ENCODE measurements at places on chromosomes 7 and 10.

- no peak for DNase-seq
Observed at GRCh38 chr10:70492786-70493659, 14.5 kb downstream of the PALD1 start.

DNA sequence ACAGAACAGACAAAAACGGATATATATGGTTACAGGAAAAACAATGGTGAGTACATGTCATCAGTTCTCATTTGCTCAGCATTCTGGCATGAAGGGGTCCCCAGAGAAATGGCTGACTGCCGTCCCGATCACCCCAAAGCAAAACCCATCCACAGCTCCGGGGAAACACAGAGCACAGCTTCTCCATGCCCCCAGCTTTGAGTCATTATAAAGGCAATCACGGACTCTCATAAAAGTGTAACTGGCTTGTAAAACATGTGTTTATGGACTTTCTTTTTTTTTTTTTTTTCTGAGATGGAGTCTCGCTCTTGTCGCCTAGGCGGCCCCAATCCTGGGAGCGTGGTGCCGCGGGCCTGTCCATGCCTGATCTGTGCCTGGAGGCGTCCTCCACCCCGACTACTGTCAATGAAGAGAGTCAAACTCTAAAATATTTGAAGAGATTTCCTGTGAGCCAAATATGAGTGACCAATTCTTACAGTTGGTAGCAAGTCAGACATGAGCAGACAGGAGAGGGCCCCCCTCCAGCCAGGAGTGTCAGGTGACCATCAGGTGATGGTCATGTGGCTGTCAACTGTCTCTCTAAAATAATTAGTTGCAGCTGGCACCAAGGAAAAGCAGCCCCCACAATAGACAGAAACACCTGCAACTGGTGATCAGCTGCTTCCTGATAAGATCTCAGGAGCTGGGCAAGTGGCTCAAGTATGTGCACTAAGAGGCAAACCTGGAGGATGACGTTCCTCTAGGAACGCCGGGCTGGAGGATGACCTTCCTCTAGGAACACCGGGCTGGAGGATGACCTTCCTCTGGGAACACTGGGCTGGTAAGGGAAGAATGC, 21.7 kb upstream of the NOM1 start:
- DNase-seq = no peak

- DNase-seq = no peak
Observed at GRCh38 chr7:155593461-155594162, 47.3 kb upstream of the CNPY1 start.

DNA sequence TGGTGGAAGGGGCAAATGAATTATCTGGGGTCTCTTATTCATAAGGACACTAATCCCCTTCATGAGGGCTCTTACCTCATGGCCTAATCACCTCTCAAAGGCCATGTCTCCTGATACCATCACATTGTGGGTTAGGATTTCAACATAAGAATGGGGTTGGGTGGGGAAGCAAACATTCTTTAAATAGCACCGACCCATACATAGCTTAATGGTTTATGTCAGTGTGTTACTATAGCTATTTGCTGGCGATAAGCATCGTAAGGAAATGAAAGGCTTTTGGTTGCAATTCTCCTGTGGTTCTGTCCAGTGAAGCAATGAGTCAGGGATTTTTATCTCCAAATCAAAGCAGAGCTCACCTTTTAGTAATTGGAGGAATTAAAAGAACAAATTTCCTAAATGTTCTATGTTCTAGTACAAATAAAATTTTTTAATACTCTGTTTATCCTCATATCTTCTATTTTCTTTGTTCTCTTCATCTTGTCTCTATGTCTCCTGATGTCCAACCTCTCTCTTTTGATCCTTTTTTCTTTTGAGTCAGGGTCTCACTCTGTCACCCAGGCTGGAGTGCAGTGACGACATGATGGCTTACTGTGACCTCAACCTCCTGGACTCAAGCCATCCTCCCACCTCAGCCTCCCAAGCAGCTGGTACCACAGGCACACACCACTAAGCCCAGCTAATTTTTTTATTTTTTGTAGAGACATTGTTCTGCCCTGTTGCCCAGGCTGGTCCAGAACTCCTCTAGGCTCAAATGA, 57.0 kb upstream of the GLCCI1 start:
- DNase-seq = no peak

DNA sequence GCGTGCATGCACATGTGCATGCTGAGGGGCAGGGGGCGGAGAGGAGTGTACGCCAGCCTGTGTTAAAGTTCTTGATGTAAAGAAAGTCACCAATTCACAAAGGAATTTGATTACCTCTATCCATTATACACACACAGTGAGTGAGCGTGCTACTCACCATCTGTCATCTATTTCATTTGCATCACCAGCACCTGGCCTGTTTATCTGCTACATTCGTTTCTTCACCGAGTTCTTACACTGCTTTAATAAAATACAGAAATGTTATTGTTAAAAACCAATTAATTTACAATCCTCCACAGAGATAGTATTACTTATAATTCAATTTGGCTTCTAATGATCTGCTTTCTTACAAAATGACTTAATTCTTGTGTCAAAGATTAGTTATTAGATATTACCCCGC, 32.6 kb downstream of the NEUROD6 start:
- DNase-seq = no peak

DNA sequence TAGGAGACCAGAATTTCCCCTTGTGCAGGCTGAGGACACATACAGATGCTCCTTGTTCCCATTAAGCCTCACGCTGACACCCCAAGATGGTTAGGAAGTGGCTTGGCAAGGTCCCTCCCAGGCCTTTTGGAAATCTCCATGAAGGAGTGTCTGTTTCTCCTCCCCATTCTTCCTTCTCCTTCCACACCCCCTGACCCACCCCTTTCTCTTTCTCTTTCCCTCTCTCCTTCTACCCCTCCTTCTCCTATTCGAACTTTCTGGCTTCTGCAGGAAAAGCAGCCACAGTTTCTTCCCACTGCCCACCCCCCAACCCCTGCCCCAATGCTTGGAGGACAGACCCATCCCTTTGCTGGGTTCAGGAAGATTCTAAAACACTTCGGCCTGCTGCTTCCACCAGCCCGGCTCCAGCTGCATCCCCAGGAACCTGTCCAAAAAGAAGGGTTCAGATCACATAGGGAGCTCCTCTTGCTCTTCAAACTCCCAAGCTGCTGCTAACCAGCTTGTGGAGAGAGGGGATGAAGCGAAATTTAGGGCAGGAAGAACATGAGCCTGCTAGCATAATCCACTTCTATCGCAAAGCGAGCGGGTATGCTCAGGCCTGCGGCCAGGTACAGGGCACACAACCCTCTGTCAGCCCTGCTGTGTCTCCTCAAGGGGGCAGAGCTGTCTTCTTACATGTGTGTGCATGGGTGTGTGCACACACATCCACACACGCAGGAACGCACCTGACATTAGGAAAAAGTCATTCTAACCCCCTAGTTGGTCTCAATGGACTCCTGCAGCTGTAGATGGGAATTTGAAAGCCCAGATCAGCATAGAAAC, 80.4 kb downstream of the PPP1R3C start:
- DNase-seq = no peak

- DNase-seq = no peak
Observed at GRCh38 chr10:71343392-71343773, 24.3 kb downstream of the SLC29A3 start.

GRCh38 chr10:120511165-120511564, 54.1 kb downstream of the PLPP4 start:
- no peak for DNase-seq

GRCh38 chr7:108310351-108310750, 145.9 kb downstream of the NRCAM start:
- no peak for DNase-seq

GRCh38 chr10:94666391-94667102, 17.0 kb upstream of the CYP2C18 start:
- no peak for DNase-seq

DNA sequence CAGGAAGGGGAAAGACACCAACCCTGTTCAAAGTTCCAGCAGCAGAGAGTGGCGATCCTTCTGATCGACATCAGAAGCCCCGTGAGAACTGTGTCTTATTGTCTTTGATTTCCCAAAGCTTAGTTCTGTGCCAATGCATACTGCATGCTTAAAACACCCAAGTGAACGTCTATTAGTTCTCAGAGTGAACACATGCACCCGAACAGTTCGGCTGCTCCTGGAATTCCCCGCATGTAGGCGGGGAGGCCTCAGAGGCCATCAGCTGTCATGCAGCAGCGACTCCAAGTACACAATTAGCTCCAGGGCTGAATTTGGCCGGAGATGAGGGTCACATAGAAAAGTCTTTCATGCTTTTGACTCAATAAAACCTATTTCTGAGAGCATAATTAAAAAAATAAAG, 276.9 kb downstream of the ZMYND11 start:
- no peak for DNase-seq

DNA sequence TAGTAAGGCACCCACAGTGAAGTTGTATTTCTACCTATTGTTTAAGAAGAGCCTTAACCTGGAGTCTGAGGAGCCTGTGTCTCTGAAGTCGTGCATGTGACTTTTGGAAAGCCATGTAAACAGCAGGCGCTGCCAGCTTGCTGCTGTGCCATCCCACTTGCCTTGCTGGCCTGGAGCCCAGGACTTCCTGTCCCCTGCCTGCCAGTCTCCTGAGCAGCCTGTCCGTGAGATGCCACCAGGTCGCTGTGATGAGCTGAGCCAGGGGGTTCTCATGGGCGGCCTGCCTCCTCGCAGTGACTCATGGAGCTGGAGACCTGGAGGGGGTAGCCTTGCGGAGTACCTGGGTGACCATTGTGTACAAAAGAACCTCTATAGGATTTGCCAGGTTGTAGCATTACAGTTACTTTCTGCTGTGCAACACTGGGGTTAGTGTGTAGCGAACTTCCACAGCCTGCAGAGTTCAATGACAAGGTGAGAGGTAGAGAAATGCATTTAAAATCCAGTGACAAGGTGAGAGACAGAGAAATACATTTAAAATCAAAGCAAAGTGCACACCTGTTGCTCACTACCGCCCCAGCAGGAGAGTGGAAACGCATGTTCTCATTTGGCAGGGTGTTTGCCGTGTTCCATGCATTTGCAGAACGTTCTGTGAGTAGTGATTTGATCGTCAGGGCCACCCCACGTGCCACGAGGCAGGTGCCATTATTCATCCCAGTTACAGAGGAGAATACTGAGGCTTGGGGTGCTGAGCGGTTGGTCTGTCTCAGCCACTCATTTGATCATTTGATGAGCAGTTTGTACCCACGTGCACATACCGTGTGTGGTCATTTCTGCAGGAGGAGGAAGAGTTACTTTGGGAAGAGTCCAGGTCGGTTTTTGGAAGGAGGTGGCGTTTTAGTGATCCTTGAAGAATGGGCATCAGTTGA, 36.6 kb upstream of the BHLHA15 start:
- no peak for DNase-seq

DNA sequence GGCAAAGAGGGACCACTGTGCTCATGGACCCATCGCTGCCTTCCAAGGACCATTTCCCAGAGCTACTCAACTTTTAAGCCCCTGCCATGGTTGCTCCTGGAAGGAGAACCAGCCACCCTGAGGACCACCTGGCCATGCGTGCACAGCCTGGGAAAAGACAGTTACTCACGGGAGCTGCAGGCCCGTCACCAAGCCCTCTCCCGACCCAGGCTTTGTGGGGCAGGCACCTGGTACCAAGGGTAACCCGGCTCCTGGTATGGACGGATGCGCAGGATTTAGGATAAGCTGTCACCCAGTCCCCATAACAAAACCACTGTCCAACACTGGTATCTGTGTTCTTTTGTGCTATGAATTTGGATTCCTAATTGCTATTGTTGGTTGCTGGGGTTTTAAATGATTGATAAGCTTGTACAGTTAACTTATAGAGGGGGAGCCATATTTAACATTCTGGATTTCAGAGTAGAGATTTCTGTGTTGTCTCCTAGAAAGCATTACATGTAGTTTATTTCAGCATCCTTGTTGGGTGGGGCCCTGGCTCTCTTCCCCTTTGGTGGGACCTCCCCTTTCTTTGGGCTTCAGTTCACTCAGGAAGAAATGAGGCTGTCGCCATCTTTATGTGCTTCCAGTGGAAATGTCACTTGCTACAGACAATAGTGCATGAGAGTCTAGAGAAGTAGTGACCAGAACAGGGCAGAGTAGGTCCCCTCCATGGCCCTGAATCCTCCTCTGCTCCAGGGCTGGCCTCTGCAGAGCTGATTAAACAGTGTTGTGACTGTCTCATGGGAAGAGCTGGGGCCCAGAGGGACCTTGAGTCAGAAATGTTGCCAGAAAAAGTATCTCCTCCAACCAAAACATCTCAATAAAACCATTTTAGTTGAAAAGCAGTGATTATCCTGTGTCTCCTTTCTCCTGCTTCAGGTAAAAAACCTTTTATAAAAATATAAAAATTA, 19.4 kb downstream of the LAT2 start:
- DNase-seq = no peak

DNA sequence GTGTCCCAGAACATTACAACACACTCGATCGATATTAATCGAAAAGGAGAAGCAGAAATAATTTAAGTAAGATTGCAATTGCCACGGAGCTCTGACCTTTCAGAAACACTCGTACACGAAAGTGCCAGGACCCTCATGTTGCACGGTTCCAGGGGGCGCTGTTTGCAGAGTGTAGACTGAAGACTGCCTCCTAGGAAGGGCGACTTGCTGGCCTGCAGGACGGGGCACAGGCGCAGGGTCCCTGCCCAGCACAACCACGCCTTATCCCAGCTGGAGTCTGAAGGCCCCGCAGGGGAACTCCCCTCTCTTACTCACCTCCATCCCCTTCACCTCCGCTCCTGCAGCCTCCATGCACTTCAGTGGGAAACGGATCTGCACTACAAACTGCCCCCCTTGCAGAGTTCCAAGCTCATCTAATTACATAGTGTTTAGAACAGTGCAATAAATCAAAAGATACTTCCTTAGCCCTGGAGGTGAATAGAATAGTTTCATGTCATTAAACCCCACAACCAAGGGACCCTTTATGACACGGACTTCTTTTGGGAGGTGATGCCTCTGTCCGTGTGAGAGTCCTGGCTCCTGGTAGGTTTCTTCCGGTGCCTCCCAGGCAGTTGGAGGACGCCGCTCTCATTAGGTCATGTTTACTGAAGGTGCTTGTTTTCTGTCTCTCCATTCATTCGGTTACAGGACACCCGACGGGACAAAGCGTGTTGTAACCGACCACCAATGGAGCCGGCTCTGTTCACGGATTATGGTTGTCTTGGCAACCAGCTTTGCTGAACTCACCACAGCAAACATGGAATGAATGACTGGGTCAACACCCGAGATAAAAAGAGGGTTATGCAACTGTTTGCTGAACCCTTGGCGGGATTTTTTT, 262.2 kb downstream of the BAMBI start:
- no peak for DNase-seq

DNA sequence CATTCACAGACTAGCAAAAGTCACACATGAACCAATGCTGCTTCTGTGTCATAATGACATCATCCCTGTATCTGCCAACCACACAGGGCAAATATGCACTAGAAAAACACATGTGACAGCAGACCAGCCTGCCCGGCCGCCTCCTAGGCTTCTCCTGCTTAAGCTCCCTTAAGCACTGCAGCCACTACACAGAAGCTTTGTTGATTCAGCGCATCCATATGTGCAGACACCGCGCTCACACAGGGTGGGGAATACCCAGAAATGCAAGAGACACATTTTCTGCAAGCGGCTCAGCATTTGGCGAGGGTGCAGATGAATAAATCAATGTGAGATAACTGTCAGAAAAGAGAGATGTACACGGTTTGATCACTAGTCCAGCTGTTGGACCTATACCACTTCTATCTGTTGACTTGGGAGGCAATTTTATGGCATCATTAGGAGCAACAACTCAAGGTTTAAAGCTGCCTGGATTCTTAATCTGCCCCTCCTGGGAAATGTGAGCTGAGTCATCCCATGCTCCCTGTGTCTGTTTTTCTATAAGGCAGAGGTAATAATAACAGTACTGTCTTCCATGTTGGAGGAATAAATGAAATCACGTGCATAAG, 33.4 kb downstream of the CPXM2 start:
- no peak for DNase-seq

GRCh38 chr10:104250371-104250770, 4.3 kb upstream of the GSTO1 start:
- no peak for DNase-seq

GRCh38 chr10:117311261-117311660, 64.0 kb downstream of the PDZD8 start:
- no peak for DNase-seq

Measured in activated CD4-positive, CD25-positive, alpha-beta regulatory T cell (primary cell).